BJ (cell line): ENCODE measurements at places on chromosomes 2 and 18.

GRCh38 chr2:137930146-137930545 lies 34.1 kb upstream of the HNMT start:
- DNase-seq = no peak

- no peak for DNase-seq
Observed at GRCh38 chr2:172364261-172364660, 63.1 kb upstream of the ITGA6 start.

DNA sequence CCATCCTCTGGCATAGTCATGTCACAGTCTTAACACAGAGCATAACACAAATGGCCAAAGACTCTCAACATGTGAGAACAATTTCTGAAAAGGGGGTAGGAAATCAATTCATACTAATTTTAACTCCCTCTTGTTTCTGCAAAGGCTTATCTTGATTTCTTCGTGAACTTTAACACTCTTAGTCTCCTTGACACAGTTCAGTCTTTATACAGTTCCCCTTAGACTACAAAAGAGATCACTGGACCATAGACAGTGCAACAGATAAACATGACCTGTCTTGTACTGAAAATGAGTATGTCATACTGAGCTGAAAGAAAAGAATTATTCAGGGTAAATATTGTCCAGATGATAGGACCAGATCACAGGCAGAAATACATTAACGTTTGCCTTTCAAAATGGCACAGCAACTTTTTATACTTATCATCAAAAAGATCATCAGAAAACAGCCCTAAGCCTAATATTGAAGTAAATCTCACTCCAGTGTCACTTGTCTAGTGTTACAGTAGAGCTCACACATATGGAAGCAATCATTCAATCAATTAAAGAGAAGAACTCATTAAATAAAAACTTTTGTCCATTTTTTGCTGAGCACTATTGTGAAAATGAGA lies 56.4 kb upstream of the VRK2 start:
- no peak for DNase-seq

DNA sequence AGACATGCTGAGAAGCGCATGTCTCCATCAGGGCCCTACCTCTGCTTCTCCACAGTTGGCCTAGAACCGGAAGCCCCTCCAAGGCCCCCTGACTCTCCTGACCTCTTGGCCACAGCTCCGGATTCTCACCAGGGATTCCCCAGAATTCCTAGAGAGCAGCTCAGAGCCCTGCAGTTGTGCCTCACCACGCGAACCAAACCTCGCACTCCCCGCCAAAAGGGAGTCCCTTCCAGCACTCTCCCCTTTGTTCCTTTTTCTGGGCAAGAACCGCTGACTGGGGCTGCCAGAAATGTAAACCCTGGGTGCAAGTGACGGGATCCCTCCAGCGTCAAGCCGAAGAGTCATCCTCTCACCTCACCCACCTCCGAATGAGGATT lies 36.7 kb downstream of the AFF3 start:
- DNase-seq = no peak

DNA sequence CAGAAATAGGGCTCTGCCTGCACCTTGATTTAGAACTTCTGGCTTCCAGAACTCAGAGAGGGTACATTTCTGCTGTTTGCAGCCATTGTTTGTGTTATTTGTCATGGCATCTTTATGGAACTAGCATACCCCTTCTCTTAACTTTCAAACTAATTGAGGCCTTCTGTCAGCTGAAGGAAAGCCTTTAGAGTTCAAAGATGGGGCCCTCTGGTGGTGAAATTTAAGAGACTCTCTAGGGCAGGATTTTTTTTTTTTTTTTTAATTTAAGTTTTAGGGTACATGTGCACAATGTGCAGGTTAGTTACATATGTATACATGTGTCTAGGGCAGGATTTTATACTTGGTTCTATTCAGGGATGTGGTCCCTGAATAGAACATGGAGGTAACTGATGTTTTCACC lies 260.6 kb upstream of the LINC00305 start:
- DNase-seq = no peak

GRCh38 chr2:236840215-236840614 lies 245.5 kb upstream of the COPS8 start:
- peak; percentile 40 for DNase-seq

DNA sequence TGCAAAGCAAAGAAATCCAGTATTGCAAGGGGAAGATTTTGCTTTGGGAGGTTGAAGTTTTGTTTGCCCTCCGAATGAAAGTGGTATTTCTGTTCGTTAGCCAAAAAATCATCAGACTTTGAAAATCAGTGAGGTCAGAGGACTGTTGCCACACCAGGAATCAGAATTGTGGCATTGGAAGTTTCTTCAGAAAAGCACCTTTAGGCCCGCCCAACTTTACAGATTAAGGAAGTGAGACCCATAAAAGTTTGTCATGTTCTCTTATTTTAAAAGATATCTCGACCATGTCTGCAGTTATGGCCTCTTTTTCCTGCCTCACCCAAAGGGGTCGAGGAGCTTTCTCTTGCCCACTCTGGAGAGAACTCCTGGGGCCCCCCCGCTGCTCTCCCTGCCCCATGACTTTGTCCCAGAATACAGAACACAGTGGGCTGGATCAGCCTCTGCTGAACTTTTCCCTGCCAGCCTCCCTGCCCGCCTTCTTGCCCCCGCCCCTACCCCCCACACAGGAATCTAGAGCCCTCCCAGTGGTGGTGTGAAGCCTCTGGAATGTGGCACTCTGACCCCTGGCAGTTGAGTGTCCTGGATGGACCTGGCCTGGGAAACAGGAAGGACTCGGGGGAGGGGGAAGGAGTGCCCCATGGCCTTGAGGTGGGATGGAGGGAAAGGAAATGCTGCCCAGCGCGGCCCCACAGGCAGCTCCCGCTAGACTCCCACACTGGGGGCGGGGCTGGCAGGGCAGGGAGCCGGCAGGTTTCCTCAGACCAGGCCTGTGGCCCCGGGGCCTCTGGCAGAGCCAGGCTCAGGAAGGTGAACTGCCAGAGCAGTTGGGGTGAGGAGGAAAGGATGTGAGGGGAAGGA lies 25.3 kb downstream of the CRIM1 start:
- no peak for DNase-seq

DNA sequence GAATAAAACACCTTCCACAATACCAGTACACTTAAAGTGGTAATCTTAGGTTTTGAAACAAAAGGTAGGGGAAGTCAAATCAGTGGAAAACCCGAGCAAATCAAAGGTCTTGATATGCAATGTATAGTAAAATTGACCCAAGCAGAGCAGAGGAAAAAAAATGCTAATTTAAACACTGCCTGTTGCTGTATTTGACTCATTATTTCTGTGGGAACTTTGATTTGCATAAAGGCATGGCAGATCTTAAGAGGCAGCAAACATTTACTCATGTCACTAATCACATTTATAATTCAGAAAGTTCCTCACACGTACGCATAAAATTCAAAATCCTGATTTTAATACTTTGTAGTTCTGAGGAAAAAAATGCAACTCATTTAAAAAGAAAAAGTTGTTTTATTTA lies 64.4 kb downstream of the IKZF2 start:
- no peak for DNase-seq

DNA sequence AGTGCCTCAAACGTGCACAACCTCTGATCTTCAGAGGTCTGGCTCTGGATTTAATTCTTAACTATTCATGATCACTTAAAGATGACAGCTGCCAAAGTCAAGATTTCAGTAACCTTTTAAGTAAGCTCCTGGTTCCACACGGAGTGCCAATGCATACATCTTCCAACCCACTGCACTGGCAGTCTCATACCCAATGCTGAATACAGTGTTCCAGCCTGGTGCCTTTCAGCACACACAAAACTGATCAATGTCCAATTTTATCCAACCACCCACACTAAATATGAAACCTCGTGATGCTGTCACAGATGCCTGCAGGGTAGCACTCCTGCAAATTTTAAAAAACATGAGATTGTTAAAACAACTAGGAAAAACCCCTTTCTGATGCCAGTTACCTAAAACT lies 84.0 kb downstream of the EHBP1 start:
- DNase-seq = no peak

GRCh38 chr2:203782262-203782976 lies 76.0 kb downstream of the CD28 start:
- no peak for DNase-seq

DNA sequence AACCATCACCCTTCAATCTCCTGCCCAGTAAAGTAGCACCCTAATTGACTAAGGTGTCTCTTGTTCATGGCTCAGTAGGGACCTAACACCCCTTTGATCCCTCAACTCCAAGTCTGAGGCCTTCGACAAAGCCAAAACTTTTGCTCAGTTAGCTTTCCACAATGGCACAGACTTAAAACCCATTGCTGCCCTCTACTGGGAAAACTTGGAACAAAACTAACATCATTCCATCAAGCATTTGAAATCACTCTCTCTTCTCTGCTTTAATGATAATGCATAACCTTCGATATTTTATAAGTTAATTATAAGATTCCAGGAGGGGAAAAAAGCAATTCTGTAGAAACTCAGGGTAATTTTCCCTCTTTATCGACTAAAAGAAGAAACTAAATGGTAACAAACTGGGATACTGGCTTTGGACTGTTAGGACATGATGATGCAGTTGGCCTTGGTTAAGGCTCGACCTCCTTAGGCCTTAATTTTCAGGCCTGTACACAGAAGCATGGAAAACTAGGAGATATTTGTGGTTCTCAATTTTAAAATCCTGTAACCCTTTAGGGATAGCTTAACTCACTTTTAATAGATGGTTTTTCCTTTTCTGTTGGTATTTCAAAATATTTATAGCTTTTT lies 127.8 kb downstream of the STK39 start:
- peak; percentile 8 for DNase-seq

- no peak for DNase-seq
Observed at GRCh38 chr2:149765636-149766035, 178.1 kb upstream of the MMADHC start.

GRCh38 chr2:39479053-39479670 lies 42.1 kb upstream of the MAP4K3 start:
- DNase-seq = no peak

DNA sequence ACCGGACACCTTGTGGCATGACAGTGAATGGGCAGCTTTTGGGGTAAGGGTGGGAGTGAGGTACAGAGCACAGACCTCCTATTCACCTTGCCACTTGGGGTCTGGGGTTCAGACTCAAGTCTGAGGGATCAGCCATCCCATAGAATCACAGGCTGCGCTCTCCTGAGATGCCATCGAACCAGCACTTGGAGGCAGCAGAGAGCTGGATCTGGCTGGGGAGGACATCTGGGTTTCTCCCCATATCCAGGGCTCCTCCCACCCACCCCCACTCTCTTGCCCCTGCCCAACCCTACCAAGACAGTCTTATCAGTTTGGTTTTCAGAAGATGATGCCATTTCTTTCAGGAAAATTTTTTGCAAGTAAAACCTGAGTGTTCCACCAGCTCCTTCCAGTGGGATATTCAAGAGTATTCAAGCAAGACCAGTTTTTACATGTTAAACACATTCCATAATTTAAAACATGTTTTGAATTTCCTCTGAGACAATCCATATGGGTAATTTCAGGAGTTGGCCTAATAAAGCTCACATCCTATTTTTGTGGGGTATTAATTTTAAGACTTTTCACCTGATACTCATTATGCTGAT lies 29.2 kb upstream of the TEX44 start:
- no peak for DNase-seq

DNA sequence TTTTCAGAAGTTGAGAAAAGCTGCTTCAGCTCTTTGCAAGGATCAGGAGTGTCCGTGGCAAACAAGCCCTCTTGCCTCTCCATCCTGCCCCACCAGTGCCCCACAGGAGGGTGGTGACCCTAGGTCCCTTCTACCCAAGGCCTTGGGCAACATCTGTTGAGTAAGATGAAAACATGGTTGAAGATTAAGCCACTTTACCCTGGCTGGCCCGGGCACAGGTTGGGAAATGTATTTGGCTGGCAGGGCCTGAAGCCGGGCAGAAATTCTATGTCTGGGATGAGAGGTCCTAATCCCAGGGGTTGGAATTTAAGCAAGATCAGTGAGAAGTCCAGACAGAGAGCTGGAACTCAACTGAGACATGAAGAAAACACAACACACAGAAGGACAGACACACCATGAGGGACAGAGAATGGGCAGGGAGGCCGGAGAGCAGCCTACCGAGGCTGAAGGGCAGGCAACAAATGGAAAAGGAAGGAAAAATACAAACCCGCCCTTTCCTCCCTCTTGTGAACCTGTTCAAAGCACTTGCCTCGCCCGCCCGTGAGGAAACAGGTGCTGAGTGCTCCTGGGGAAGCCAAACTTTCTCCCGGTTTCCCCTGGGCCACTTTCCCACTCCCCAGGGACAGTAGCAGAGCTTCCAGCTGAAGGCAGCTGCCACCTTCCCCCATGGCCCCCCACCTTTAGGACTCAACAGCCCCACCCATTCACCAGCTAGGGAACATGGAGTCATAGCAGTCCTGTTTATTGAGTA lies 86.1 kb downstream of the TNS1 start:
- no peak for DNase-seq

DNA sequence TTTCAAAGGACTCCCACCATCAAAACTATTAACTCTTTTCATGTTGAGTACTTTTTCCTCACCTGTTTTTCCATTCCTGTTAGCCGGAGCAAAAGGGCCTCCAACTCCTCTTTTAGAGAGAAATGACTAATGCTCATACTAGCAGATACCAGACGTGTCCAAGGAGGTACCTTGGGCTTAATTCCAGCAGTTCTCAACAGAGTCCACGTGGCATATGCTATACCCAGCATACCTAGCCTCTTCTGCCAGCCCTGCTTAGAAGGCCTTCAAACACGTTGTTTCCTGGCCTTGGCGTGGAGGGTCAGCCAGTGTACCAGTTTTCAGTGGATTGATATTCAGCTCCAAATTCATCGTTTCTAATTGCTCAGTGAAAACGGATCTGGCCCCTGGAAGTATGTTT lies 123.9 kb downstream of the MGAT5 start:
- DNase-seq = no peak

DNA sequence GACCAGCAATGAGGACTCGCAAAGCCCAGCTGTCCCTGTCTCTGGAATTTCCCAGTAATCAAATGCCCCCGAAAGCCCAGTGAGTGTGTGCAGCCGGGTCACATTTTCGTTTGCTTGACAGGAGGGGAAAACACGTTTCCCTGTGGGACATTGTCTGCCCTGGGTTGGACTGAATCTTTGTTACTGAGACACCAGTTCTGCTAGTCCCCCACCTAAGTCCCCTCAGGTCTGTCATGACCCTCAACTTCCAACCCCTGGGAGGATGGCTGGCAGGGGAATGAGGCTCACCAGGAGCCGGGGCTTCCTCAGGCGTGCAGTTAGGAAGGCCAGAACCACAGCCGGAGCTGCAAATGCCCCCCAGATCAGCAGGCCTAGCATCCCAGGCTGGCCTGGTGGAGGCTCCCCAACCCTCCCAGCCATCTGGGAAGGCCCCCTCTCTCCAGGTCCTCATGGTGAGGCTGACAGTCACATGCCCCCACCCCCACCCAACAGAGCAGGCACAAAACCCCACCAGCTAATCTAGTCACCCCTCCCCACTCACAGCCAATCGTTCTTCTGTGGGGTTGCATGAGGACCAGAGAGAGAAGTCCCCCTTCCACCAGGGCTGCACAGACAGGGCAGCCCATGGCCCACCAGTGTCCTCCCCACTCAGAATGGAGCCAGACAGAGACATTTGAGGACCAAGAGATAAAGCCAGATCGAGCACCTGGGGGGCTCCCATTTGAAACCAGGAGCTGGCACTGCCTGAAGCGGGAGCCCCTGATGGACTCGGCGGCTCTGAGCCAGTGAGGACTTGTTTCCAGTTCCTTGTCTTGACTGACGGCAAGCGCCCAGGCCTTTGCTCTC lies 33.6 kb downstream of the CYP26B1 start:
- DNase-seq = no peak
